MCF 10A (cell line): ENCODE measurements at places on chromosomes 2 and 18. TPM values are rescaled to one million over a fixed set of nuclear protein-coding genes. Genes with fewer than 3 reads are reported as not detected.
A peak's percentile ranks its signal among the peaks of the same experiment; 100 is the strongest.

SCYGR3 gene
- total RNA-seq = not detected in 2 replicates

CCDC74A gene
- total RNA-seq = 0.32 and 1.1 TPM in 2 replicates

SPC25 gene
- total RNA-seq = 2.5 and 3.5 TPM in 2 replicates

DNA sequence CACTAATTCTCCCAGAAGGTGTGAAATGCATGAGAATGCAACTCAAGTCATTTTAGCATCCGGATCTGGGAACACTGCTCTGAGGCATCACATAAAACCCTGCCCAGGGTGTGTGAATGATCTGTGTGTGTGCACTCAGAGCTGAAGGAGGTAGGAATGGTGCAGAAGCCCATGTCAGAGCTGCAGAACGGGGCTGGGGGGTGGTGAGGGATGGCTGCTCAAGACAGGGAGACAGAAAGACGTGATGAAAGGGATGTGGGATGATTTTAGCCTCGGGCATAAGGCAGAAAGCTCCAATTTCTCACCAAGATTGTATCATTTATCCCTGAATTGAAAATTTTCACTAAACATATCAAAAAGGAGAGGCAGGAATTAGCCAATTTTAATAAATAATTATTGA, 369.1 kb downstream of the EIPR1 start:
- no peak for DNase-seq

GRCh38 chr2:99066075-99066958, 75.2 kb upstream of the C2orf15 start:
- DNase-seq = peak; percentile 68

- DNase-seq = no peak
Measured at GRCh38 chr2:29113027-29113686, 2.1 kb upstream of the CLIP4 start.

DNA sequence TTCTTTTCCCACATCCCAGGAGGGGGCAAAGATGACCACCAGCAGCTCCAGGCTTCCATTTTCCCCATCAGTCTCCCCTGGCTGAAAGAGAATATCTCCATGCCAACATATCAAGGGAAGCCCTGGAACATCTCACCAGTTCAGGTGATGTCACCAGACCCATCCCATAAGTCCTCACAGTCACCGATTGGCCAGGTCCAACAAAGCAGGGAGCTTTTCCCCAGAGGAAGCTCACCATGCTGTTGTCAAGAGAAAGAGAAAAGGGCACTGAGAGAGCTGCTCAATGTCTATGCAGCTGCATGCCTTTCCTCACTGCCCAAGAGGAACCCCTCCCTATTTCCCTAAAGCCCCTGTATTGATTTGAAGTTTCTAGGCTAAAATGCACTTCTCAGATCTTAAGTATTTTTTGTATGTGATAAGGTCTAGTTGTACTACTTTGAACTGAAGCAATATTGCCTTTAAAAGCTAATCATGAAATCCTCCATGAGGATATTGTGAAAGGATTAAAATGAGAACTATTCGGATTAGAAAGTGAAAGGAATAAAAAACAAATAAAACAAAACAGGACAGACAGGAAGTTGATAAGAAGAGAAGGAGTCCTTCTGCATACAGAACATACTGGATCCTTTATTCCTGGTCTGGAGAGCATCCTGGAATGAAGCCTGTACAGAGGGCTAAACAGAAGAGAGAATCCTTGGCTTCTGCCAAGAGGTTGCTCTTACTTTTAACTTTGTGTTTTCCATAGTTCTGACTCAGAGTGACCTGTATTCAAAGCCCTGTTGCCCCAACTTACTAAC, 45.2 kb upstream of the CTIF start:
- DNase-seq = no peak

PLA2R1 gene
- total RNA-seq = 7.5 and 8.4 TPM in 2 replicates
